Putamen (tissue), 1 donor: ENCODE measurements at places on chromosomes 7 and 10.

- no peak for DNase-seq
Observed at GRCh38 chr7:51014811-51015210, 232.1 kb upstream of the GRB10 start.

- DNase-seq = no peak
Observed at GRCh38 chr10:133105686-133106390, 18.1 kb downstream of the ADGRA1 start.

- no peak for DNase-seq
Observed at GRCh38 chr10:63664341-63664885, 143.2 kb downstream of the REEP3 start.

DNA sequence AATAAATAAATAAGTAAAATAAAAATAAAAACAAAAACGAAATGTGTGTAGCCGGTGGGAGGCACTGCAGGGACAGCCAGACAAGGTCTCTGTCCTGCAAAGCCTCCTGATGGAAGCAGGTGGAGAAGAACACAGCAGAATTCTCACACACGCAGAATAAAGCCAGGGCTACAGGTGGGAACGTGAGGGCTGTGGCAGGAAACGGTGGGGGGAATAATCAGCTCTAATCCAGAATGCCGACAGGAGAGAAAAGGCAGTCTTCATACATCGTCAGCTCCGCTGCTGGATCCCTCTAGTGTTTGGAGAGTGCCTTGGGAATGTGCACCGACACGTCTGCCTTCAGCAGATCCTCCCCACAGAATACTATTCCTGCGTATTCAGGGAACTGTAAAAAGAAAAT, 6.8 kb upstream of the SNX8 start:
- DNase-seq = no peak

- no peak for DNase-seq
Observed at GRCh38 chr7:123665157-123665556, 9.5 kb downstream of the LMOD2 start.

DNA sequence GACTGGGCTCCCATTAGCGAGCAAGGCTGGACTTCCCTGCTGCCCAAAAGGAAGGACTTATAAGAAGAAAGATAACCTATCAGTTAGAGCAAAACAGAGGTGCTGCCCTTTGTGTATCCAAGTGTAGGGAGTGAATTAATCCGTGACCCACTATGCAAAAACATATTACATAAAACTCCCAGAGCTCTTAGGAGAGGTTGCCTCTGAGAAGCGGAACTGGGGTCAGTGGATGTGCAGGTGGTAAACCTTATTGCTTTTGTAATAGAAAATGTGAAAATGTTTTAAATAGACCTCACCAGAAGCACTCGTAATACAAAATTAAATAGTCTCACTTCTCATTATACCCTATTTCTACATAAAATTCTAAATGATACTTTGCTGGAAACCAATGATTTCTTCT, 17.1 kb upstream of the IL6 start:
- no peak for DNase-seq

DNA sequence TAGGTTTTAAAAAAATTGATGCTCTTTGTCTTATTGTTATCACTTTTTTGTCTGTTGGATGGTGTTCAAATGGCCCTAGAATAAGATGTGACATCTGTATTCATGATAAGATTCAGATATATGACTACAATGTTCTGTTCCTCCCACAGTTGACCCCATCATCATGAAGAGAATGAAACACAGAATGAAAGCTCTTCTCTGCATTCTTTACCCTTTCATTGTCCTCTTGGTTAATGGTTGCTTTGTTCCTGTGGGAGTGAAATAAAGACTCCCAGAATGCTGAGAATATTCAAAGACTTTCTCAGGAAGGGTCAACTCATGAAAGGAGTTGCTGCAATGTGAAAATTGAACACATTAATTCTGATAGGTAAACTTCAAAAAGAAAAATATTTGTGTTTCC, 1015.8 kb downstream of the SORCS3 start:
- no peak for DNase-seq

DNA sequence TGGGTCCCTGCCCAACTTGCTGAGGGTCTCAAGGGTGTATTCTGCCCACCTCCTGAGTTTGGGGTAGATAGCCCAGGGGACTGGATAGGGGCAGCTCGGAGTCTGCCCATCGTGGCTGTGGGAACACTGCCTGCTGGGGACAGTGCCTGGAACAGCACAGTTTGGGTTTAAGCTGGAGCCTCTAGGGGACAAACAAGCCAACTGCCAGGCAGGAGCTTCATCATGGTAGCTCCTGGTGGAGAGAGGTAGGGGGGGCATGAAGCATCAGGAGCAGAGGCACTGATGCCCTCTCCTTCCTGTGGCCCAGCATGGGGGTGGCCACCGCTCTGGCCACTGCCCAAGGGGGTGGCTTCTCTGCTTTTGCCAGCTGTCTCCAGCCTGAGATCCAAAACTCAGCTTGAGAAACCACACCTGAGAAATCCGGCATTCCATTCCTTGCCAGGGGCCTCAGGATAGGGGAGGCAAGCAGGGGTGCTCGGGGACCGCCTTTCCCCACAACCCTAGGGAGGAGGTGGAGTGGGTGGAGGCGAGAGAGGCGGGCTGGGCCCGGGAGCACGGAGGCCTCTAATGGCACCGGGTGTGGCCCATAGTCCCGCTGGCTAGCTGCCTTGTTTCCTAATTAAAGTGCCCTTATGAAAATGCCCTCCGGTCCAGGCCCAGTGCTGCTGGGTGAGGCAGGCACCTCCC, 47.6 kb downstream of the UNC5B start:
- DNase-seq = no peak

DNA sequence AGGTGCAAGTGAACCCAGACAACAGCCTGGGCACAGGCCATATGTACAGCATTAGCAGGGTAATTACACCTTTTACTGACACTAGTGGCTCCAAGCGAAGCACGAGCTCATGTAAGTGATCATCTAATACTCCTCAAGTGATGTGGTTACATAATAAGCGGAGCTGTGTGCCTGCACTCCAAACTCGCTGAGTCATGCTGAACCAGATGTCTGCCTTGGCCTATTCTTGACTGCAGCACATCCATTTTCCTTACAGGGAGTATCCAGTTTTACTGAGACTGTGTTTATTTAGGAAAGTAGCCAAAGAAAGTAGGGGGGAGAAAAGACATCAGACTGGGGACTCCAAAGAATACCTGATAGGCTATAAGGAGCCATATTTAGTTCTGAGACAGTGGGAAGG, 90.1 kb downstream of the GRM3 start:
- no peak for DNase-seq

- DNase-seq = no peak
Observed at GRCh38 chr7:139422126-139422525, 61.3 kb downstream of the KLRG2 start.

DNA sequence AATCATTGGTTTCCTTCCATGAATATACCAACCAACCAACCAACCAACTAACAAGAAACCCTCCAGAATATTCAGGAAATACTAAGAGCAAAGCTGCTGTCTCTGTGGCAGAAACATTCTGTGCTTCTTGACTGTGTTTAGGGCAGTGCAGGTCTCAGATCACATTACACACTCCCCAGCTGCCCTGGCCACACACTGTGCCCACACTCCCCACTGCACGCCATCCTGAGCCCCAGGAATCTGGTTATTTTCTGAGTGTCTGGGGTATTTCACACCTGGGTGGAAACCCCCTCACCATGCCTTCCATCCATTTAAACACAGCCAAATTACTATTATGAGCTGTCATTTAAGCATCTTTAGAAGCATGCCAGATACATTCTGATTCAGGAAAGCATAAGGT, 183.7 kb upstream of the ANK3 start:
- DNase-seq = no peak

GRCh38 chr10:34885011-34885410, 69.9 kb upstream of the PARD3 start:
- DNase-seq = no peak

DNA sequence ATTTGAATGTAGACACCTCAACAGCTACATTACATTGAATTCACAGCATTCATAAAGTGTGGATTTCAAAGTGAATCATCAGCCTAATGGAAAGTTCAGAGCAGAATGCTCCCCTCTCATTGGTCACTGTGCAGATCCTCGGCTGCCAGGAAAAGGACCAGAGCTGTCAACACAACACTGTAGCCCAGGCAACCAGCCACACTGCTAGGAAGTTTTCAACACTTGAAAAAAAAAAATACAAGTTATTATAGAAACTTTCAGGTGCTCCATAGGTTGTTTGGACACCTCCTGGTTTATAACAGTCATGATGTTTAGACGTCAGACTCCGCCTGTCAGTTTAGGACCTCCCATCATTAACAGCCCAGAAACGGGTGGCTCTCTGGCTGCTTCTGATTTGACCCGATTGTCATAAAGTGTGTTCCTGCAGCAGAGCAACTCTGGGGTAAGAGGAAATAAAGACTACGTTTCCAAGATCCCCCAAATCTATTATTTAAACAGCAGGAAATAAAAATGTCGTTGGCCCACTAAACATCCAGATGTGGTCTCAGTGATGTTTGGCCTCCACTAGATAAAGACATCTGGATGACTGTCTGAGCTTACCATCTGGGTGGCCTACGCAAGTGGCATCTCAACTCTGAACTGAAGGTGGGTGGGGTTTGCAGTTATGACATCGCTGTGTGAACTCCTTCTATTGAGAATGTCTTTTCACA, 117.4 kb downstream of the CABCOCO1 start:
- no peak for DNase-seq
